Karpas-422 (cell line): ENCODE measurements at places on chromosomes 3 and 15. TPM values are rescaled to one million over a fixed set of nuclear protein-coding genes. Genes with fewer than 3 reads are reported as not detected.

GRCh38 chr3:37537914-37538691, 323.6 kb upstream of the CTDSPL start:
- DNase-seq = no peak

DNA sequence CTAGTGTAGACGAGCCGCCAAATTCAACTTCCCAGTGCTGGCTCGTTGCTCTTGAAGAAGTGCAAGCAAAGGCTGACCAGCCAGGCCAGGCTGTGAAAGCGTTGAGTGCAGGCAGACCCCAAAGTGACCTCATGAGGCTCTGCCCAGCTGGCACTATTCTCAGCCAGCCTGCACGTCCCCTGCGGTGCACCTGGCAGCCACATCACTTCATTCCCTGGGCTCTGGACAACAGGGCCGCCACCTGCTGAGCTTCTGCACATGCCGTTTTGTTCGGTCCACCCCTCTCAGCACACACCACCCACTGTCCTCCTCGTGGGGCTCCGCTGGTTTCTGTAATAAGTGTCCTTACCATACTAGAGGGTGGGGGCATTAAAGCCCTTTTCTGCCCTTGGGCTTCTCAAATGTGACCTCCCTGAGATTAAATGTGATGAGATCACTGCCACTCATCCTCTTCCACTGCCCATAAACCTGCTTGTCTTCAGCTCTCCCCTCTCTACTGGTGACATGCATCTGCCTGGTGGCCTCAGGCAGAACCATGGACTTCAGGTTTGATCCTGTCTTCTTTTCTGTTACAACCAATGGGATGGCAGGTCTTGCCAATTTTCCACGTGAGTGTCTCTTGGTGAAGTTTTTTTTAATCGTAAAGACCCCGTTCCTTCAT, 6.1 kb downstream of the RASGRF1 start:
- DNase-seq = no peak

GRCh38 chr15:42724276-42724675, 12.7 kb downstream of the CDAN1 start:
- DNase-seq = no peak

GRCh38 chr3:130893376-130894129, at the start of gene ATP2C1:
TSS of gene ATP2C1 (plus strand) at chr3:130894084. CDS start at chr3:130894770, 686 bp downstream.
- DNase-seq = peak; percentile 99

- peak; percentile 78 for DNase-seq
Observed at GRCh38 chr15:67884514-67885174, 44.8 kb upstream of the RNU6-1 start.

DNA sequence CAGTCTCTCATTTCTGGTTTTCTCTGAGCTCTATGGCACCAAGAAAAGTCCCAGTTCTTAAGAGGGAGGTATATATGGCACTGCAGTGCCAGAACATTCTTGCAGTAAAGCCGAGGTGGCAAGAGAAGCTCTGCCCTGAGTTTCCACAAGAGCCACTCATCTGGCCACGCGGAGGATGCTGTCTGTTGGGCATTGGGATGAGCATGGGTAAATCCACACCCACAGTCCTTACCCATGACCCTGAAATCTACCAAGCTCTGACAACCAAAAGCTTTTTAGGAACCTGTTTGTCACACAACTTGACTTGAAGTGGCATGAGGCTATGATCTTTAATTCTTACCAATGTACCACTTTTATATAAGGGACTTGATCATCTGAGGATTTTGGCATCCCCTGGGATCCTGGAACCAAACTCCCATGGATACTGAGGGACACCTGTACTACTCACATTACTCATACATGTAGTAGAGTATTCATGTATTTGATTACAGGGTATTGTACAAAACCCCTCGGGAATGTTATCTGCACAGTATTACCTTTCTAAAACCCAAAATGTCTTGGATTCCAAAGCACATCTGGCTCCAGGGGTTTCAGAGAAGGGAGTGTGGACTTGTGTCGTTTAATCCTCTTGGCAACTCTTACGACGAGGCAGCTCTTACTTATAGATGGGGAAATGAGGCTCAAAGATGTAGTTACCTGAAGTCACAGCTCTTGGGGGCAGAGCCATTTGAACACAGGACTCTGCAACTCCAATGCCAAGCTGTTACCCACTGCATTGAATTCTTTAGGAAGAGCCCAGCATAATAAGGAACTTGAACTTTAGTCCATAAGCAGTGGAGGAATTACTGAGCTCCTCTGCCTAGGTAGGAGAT, 8.8 kb downstream of the RPL32 start:
- no peak for DNase-seq

DNA sequence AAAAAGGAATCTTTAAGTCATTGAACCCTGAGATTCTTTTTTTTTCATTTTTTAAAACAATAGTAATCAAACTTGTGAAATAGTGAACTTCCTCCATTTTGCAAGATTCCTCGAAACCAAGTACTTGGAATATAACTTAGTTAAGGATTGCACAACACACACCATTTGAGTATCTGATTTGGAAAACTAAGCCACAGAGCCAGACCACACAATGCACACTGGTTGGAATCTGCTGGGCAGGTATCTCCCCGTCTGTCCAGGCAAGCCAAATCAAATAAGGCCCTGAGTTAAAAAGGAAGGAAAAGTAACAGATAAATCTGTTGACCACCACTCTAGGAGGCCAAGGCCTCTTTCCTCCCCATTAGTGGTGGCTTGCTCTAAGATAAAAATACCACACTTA, 177.5 kb upstream of the ICE2 start:
- no peak for DNase-seq

DNA sequence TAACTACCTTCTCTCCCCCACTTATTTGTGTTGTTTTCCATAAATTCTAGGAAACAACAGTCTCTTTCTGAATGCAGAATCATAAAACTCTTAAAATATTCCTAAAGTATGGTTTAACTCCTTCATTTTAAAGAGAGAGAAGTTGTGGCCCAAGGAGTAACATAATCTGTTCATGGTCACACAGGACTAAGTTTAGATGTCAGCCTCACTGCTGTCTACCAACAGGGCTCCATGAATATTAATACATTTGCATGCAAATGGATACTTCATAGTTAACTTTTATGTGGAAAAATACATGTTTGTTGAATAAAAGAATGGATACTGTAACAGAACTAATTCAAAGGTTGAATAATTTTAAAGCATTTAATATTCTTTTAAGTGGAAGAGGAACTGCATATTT, 18.5 kb upstream of the IL1RAP start:
- no peak for DNase-seq

DNA sequence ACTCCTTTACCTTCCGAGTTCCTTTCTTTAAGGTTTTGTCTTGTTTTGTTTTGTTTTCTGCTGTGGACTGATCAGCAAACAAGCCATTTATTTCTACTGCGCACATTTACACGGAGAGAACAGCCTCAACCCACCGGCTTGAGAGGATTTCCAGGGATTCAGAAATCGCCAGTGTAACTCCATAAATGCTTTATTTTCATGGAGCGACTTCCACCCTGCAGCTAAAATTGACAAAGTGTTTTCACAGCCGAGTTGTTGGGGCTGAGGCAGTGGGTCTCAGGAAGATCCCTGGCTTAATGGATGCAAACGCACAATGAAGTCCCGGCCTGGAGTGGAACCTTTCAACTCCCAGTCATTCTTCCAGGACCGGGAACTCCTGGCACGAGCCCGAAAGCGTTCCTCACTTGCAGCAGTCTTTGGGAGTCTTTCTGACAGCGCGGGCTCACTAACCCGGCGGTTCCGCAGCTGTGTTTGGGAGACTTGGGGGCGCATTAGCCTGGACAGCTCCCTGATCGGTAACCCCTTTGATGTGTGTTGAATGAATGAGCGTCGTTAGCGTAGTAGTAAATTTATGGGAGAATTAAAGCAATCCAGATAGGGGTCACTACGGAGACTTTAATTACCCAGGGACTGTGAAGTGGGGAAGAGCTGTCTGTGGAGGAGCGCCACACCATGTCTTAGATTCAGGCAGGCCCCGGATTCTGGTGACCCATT, 785 bp upstream of the MYRIP start:
- no peak for DNase-seq

DNA sequence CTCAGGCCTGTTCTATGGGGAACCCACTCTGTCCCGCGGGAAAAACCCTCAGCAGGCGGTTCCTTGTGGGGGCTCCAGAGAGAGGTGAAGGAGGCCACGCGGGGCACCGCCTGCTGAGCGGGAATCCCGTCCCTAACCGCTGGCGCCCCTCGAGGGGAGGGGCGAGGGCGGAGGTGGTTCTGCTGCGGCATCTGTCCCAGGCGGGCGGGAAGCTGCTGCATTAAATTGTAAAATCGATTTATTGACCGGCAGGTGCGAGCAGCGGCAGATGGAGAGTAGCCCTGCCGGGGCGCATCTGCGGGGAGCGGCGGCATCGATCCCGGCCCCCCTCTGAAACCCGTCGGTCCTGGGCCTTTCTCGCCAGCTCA, 3.7 kb upstream of the DLL4 start:
- DNase-seq = no peak

DNA sequence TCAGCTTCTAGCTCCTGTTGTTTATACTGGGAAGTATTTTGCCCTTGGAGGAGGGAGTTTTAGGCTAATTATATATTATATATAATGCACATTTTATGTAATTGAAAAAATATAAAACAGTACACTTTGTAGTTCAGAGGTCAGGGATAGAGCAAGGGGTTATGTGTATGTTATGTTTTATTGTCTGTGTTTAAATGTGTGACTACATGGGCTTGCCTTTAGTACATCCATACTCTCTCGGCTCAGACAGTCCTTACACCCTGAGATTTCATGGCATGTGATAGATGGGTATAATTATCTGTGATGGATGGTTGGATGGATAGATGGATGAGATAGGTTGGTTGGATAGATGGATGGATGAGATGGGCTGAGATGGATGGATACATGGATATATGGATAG, 17.4 kb upstream of the ST3GAL6 start:
- DNase-seq = no peak

GRCh38 chr15:69668963-69669362, 216.3 kb downstream of the RPLP1 start:
- DNase-seq = no peak

- DNase-seq = no peak
Observed at GRCh38 chr3:41029356-41029755, 169.9 kb upstream of the CTNNB1 start.

- no peak for DNase-seq
Observed at GRCh38 chr15:88802991-88803240, 320 bp upstream of the ACAN start.

GRCh38 chr15:96088650-96089049, 241.8 kb upstream of the NR2F2 start:
- DNase-seq = no peak

Gene EEFSEC
- total RNA-seq = 10.1 and 18.2 TPM in 2 replicates

Gene SLC4A7
- 97.1 and 101 TPM in 2 replicates for total RNA-seq

Gene PLCH1
- total RNA-seq = 0.34 and 0.51 TPM in 2 replicates

Gene AADACL2
- total RNA-seq = not detected in 2 replicates

Gene AQP9
- total RNA-seq = not detected in 2 replicates

Gene DGKG
- total RNA-seq = 0.04 and 0.14 TPM in 2 replicates

Gene SCN5A
- total RNA-seq = not detected in 2 replicates

Gene BFSP2
- total RNA-seq = 33.1 and 44.7 TPM in 2 replicates

Gene IMPG2
- total RNA-seq = 0.32 and 0.45 TPM in 2 replicates

Gene GOLGB1
- total RNA-seq = 26.5 and 32.5 TPM in 2 replicates
